ENCODE measurements at places on chromosomes 3 and 15. TPM values are rescaled to one million over a fixed set of nuclear protein-coding genes. Genes with fewer than 3 reads are reported as not detected.

Gene LMAN1L
- total RNA-seq = 7.9 TPM

Gene TOPAZ1
- total RNA-seq = not detected

Gene HCLS1
- total RNA-seq = 9.4 TPM

Gene ZSCAN29
- 14.0 TPM for total RNA-seq

Gene PSTPIP1
- 2.7 TPM for total RNA-seq

Gene RETNLB
- not detected for total RNA-seq

Gene PYGO1
- 3.1 TPM for total RNA-seq

GRCh38 chr3:99394831-99395778 lies 243.3 kb upstream of the COL8A1 start:
- no peak for DNase-seq

DNA sequence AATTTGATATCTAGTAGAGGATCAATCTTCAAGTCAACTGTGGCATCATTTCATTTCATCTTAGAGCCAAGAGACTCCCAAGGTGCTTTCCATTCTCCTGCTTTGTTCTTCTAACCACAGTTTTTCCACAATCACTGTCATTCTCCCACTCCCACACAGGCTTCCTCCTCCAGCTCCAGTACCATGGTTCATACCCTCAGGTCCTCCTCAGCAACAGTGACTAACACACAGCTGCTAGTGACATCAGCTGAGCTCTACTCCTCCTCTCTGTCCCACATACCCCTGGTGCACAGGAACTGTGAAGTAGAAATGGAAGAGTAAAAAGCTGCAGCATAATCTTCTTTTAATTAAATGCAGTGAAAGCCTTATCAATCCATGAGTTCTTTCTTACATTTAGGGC lies 200.2 kb upstream of the DPH6 start:
- DNase-seq = no peak

- no peak for DNase-seq
Observed at GRCh38 chr15:79004336-79004735, 59.5 kb upstream of the CTSH start.

- no peak for DNase-seq
Observed at GRCh38 chr15:77035584-77035983, 35.3 kb downstream of the TSPAN3 start.

DNA sequence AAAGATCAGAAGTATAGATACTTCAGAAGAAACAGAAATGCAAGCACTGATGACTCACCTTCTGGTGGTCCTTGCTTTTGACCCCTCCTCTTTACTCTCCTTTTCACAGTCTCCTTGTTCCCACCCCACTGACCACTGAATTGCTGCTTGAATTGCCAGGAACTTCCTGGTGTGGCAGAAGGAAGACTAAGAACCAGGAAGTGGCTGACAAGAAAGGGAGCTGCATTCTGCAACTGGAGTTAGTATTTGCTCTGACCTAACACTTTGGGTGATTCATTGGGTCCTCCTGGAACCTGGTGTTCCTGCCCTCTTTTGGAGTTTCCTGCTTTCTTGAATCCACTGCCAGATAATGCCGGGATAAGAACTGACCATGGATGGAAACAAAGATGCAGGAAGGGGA lies 23.0 kb downstream of the KY start:
- DNase-seq = peak; percentile 19

DNA sequence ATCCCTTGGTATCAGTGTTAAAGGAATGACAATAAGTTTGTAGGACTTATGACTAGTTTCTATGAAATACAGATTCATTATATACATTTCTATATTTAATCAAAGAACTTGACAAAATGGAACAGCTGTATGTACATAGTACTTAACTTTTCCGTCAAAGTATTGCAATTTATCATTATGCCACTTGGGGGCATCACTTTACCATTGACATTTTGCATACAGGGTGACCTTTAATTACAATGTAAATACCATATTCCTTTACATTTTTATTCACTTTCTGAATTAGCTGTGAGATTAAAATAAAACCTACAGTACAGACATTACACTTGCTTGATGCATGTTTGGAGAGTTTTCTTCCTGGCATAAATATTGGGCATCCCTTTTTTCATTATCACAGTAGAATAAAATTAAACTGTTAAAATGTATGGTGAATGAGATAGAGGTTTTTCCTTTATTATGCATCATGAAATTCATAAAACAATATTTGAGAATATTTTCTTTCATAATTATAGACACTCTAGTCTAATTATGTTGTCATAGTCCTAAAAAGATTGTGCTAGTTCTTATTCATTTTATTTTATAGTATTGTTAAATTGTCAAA lies 6.9 kb downstream of the NEK11 start:
- DNase-seq = no peak

DNA sequence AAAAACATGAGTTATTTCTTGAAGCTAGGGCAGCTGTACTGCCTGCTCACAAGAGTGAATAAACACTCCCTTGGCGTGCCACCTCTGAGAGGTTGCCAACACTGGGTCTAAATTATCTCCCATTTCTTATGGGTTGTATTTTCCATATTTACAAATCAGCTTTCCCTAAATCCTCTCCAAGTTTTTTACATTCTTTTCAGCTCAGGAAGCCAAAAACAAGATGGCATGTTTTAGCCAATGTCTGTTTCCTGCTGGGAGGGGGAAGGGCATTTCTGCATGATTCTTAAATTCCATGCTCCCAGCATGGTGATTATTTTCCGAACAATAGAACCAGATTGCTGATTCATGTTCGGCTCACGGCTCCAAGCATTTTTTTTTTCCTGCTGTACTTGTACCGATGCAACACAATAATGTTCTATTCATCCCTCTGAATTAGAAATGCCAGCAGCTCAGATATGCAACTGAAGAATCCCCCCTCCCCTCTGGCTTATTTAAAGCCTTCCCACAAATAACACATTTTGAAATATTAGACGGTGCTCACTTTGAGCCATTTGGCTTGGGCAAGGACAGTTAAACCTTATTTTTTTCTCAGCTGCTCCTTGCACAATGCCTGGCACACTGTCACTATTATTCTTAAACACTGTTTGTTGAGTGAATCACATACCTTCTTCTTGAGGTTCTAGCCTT lies 252.5 kb downstream of the THRB start:
- no peak for DNase-seq

DNA sequence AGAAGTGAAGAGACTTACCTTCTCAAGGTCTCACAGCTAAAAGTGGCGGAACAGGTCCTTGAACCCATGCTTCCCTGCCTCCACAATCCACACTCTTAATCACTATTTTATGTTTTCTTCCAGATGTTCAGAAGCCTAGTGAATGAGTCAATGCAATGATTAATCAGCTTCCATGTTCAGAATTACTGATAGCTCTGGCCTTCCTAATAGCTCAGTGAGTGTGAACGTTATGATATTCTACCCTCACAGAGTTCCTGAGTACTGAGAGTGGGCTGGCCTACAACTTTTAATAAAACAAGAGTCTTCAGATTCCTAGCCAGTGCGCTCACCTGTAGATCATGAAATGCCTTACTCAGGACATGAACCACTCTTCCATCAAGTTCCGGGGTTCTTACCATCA lies 443.0 kb upstream of the ADAMTS9 start:
- no peak for DNase-seq

DNA sequence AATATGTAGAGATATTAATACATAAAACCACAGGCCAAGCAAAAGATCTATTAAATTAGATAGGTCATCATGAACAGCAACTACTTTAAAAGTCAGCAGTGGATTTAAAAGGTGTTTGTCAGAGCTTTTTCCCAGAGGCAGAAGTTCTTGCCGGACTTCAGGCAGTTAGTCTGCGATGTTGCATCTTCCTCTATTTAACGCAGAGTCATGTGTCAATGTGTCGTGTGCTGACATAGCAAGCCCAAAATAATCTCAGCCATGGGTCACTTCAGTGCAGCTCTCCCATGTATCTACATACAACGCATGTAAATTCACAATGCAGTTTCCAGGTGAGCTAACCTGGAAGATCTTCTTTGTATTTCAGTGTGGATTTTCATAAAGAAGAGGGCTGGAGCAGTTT lies 8.0 kb upstream of the TMEM212 start:
- DNase-seq = no peak

DNA sequence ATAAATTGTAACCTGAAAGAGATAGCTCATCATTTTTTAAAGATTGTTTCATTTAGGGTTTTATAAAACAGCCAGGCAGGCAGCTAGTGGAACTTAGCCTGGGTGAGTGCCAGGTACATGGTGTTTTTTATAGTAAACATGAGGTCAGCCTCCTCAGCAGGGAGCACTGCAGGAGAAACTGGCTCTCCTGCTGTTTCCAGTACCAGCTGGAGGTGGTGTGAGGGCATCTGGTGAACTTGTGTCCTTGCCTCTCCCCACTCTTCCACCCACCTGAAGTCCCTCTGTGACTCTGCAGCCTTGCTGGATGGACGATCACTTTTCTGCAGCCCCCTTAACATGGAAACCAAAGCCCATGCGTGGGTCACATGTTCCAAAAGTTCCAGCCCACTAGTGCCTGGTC lies 128.4 kb downstream of the FAM174B start:
- no peak for DNase-seq

- DNase-seq = no peak
Observed at GRCh38 chr3:35777563-35778554, 138.5 kb downstream of the ARPP21 start.

DNA sequence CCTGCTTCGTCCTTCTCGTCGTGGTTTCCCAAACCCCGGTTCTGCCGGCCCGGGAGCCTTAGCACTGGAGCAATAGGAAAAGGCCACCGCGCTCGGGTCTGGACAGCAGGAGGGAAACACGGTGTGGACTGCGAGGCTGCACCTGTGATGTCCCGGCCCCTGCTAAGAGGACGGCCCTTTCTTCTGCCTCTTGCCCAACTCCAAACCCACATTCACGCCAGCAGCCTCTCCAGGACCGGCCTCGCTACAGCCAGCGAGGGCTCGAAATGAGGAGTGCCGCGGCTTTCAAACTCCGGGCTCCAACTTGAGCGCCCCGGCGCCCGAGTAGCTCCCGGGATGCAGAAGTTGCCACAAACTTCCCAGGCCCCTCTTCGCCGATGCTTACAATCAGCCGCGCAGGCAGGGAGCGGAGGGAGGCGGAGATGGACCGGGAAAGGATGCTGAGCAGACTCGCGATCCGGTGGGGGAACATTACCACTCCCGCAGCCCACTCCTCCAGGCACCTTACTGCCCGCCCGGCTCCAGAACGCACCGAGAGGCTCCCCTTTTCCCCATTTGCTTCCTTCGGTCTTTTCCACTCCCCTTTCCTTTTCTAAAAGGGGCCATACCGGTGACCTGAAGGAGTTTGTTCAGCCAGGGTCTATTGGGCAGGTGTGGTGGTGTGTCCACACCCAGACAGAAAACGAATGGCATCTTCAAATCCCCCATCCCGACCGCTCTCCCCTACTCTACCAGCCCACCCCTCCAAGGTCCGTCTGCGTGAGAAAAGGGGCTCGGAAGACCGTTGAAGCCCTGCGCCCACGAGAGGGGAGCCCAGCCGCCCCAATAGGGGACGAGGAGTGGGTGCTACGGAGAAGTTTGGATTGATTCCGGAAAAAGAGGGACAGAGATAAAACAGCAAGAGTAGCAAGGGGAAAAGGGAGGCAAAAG lies 18.8 kb upstream of the SATB1 start:
- peak; percentile 74 for DNase-seq

- DNase-seq = peak; percentile 93
Observed at GRCh38 chr3:157081626-157082210, 78.2 kb downstream of the CCNL1 start.

DNA sequence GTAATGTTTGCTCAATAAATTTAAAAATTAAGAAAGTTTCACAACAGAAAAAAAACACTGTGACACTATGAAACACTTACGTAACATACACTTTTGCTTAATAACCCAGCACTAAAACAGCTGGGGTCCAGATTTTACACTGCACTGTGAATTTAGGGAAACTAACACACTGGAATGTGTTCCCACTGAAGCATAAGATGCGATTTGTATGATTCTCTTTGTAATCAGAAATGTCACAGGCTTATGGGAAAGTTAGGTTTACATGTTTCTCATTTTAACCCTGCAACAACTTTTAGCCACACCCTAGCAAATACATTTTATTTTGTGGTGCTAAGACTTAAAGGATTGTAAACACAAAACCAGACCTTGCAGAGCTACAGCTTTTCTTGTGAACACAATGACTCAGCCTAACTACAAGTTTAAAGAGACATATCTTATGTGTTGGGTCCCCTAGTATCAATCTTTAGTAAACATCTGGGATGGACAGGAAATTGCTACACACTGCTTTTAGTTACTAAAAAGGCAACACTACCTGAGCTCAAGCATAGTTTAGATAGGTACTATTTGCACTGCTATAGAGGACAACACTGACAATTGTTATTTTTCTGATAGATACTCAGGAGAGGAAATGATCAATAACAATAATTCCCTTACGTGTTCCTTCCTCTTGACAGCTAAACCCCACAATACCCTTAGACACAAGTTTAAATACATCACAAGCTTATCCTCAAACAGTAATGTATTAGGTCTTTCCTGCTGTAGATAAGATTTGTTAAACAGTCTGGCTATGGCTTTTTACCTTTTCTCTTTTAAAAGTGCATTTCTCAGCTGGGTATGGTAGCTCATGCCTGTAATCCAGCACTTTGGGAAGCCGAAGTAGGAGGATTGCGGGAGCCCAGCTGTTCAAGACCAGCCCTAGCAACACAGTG lies 3.8 kb downstream of the PLD1 start:
- no peak for DNase-seq

DNA sequence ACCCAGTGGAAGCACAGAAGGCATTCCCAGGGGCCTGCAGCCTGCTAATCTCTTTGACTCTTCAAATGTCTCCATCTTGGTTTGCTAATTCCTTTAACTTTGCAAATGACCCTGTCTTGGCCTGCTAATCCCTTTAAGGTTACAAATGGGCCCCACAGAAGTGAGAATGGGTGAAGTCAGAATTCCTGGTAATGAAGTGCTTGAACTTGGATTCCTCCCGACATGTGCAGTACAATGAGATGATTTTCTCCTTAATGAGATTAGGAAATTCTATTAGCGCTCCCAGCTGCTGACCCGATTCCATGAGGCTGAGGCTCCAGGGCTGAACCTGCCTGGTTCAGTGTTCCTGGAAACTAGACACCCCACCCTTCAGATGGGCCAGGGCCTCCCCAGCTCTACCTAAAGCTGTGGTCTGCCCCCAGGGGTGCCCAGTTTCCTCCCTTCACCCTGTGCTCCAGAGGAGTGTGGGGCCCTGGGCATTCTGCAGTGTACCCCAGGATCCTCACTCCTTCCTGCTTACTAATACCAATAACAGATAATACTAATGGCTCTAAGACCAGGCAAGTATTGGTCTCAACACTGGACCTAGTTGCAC lies 47.4 kb downstream of the SCN5A start:
- DNase-seq = peak; percentile 47

DNA sequence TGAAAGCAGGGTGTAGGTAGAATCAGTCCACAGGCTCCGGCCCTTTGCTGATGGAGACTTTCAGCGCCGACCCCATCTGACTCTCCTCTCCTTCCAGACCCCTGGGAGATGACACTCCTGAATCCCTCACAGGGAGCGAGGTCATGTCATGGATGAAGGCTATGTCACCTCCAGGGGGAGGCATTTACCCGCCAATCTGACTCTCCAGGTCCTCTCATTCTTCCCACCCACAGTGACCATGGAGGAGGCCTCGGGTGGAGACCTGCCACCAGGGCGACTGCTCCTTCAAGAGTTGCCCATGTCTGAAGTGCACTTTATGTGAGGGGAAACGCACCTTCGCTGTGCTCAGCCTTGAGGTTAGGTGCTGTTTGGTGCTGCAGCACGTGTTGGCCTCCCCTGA lies 112.7 kb downstream of the KLF13 start:
- DNase-seq = no peak

- no peak for DNase-seq
Observed at GRCh38 chr3:3237979-3238378, 58.5 kb upstream of the CRBN start.

Measured in cardiac septum (tissue), 1 donor.